ENCODE measurements at places on chromosomes 12 and 14.

DNA sequence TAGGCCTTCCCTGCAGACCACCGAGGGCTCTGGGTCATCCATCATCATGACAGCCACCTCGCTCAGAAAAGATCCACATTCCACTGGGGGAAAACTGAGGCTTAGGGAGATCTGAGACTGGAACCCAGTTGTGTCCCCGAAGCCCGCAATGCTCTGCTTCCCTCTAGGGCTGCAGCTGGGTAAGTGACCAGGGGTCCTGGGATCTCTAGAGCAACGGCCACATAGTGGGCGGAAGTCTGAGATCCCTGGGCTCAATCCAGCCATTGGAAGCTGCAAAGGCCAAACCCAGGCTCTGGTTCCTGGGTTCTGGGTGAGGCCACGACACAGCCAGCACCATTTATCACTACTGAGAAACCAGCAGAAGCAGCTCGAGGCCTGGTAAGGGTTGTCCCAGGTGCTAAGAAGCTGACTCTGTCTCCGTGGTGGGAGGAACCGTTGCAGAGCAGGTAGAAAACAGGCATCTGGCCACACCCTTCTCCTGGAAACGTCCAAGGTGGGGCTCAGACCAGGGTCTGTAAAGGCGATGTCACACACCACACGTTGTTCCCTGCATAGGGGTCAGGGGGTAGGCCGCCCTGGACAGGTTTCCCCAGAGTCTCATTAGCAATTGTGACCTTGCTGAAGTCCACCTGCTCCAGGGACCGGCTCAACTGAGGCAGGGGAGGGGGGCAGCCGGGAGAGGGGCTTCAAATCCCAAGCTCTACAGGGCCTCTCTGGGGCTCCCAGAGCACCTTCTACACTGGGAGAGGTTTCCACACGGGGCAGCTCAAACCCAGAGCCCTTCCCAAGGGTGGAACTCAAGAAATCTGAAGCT is 38.6 kb downstream of the BCL11B start:
- DNase-seq = no peak

GRCh38 chr14:71408362-71409030 is 501.2 kb downstream of the PCNX1 start:
- DNase-seq = no peak

- DNase-seq = no peak
Observed at GRCh38 chr12:5807090-5807414, 138.0 kb downstream of the ANO2 start.

GRCh38 chr14:104363891-104364760 is 215.4 kb upstream of the C14orf180 start:
- DNase-seq = no peak

GRCh38 chr12:127060933-127061332 is 1206.0 kb upstream of the TMEM132C start:
- no peak for DNase-seq

- DNase-seq = no peak
Observed at GRCh38 chr14:91332986-91333649, 84.5 kb downstream of the CCDC88C start.

DNA sequence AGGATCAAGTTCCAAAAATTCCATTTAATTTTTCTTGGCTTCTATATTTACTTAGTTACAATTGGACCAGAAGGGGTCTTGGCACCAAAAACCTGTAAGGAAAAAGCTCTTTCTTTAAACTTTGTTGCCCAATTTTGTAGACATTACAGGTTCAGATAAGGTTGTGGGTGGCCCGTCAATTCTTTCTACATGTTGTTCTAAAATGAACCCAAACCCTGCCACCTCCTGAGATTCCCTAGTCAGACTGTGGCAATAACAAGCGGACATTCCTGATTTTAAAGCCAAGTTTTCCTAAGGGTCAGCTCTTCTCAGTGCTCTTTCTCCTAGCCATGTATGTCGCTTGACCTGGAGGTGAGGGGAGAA is 45.0 kb upstream of the GSG1 start:
- no peak for DNase-seq

- no peak for DNase-seq
Observed at GRCh38 chr14:63544591-63545299, 1.6 kb upstream of the PPP2R5E start.

DNA sequence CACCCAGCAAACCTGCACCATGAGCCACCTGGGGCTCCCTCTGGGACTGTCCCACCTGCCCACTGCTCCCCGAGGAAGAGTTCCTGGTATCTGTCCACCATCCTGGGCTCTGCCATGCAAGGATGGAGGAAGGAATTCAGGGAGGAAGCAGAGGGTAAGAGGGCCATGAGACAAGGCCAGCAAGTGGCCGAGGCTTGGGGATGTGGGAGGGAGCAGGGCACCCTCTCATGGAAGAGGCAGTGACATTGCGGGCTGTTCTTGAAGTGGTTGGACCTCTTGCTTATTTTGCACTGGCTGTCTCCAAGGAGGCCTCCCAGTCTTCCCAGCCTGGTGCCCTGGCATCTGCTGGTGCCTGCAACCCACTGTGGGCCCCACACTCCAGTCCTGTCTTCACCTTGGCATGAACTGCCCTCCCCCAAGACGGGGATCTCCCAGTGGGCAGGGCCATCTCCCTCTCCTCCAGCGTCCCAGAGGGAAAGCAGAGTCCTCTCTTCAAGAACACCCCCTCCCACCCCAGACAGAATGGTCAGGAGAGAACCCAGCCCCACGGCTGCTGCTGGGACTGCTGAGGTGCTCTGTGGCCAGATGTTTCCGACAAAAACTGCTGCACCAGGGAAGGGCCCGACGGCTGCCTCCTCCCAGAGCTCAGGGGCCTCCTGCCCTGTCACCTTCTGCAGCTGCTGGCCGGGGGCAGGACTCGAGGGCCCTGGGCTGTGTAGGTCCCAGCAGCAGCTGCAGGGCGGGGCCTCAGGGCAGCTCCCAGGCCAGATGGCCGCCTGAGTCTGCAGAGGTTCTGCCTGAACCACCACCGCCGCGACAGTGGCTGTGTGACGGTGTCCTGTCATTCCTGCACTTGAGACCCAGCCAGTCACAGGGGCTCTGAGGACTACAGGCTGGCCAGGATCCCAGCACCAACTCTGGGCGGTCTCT is 1.8 kb upstream of the AKT1 start:
- DNase-seq = no peak

Measured in naive thymus-derived CD8-positive, alpha-beta T cell (primary cell).